ENCODE measurements at places on chromosomes 1 and 21.

DNA sequence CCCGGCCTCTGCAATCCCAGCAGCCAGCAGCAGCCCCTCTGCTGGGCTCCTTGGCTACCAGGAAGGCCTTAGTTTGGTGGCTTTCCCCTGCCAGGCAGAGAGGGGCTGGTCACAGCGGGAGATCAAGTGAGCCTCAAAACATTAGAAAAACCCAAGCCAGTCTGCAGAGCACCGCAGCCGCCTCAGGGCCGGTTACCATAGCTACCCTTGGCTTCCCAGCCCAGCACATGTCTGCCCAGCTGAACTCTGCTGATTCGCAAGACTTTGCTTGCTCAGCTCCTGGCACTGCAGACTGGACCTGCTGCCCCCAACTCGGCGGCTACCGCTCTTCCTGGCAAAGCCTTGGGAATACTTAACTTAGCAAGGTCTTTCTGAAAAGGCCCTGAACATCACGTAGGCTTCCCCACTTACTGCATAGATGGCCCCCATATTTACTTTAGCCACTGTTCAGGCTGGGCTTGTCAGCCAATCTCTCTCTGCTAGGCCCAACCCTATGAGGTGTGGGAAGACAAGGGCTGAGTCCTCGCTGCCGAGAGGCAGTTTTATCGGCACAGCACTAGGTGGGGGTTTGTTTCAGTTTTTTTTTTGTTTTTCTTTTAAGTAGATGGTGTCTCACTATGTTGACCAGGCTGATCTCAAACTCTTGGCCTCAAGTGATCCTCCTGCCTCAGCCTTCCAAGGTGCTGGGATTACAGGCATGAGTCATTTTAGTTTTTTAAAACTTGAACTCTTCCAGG lies 28.6 kb upstream of the PLEKHG5 start:
- DNase-seq: no peak

DNA sequence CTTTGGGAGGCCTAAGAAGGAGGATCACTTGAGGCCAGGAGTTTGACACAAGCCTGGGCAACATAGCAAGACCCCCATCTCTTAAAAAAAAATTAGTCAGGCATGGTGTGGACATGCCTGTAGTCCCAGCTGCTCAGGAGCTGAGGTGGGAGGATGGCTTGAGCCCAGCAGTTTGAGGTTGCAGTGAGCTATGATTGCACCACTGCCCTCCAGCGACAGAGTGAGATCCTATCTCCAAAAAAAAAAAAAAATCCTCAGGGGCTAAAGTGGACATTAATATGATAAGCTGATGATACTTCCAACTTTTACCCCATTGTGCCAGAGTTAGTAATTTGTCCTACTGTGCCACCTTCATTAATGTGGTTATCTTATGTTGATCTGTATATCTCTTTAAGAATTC lies 327.8 kb upstream of the FMN2 start:
- DNase-seq: no peak

GRCh38 chr1:235999259-235999925 lies 65.5 kb downstream of the NID1 start:
- peak; percentile 52 for DNase-seq

DNA sequence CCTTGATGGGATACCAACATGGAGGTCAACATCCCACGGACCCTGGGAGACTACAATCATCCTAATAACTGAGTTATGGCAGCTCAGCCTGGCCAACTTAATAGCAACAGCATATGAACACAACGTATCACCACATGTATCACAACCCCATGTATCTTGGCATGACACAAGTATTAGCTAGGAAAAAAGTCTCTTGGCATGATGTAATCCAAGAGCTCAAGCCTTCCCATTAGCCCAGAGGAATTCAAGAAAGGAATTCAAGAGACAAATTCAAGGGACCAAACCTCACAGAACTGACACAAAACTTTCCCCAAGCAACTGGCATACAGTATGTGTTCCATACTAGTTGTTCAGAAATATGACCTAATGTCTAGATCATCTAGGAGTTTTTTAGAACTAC lies 100.9 kb upstream of the HMGB4 start:
- DNase-seq: no peak

- DNase-seq: no peak
Observed at GRCh38 chr21:32508558-32508957, 76.8 kb downstream of the TCP10L start.

GRCh38 chr1:16921391-16922185 lies at the start of gene CROCC:
CROCC (plus strand) TSS chr1:16921931; CDS start chr1:16922019, 88 bp downstream.
- DNase-seq: peak; percentile 38

DNA sequence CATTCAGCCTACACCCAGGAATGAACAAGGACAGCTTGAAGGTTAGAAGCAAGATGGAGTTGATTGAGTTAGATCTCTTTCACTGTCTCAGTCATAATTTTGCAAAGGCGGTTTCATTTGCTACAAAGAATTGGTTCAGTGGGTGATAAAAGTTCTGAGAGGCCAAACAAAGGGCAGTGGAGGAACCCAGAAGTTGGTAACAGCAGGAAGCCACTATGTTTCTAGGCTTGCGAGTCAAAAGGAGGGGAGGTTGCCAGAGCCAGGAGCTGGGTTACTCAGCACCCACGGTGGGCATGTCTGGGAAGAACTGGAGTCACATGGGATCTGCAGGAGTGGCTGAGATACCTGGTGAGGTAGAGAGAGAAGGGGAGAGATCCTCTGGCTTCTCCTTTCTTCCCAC lies 64.2 kb upstream of the MRPS6 start:
- DNase-seq: no peak
